ENCODE measurements at places on chromosomes 16 and 17.

DNA sequence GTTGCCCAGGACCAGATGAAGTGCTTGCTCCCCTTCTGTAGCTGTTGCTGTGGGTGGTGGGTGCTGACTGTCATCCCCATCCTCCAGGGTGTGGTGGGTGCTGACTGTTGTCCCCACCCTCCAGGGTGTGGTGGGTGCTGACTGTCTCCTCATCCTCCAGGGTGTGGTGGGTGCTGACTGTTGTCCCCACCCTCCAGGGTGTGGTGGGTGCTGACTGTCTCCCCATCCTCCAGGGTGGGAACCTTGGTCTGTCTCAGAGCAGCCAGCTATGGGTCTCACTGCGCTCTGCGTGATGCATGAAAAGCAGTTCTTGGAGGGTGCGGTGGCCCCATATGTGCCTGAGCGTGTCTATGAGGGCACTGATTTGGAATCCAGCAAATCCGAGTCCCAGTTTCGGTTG is 163.8 kb downstream of the RPTOR start:
- no peak for DNase-seq

- DNase-seq = no peak
These were observed 133.2 kb upstream of the SOX9 start for GRCh38 chr17:71987634-71988033.

GRCh38 chr17:66172691-66173223 is 19.2 kb downstream of the CEP112 start:
- no peak for DNase-seq

DNA sequence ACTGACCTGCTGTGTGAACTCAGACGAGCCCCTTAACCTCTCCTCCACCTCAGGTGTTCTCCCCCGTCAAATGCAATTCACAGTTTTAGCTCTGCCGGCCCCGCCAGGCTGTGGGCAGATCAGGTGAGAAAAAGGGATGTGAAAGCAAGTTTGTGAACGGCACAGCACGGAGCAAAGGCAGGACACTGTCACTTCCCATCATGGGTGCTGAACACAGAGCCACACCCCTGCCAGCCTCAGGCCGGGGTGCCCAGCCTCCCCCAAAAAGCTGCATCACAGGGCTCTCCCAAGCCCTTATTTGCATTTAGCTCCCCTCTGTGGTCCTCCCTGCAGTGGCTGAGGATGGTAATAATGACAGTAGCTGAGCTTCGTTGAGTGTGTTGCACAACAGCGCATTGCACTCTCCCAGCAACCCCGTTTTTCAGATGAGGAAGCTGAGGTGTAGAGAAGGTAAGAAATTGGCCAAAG is 88.8 kb upstream of the TNRC6C start:
- no peak for DNase-seq

DNA sequence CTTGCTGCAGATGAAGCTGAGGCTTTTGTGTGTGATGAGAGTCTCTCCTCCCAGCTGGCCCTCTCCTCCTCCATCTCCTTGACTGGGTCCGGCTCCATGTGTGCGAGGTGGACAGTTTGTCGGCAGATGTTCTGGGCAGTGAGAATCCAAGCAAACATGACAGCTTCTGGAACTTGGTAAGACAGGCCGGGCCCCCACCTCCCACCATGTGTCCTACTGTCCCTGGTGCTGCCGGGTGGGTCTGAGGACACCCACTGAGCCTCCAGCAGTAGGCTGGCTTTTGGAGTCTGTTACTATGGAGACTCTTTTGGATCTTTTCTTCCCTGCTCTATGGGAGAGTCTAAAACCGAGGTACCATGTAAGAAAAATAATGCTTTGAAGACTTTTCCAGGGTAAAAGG is 12.7 kb downstream of the NUP85 start:
- DNase-seq = no peak

DNA sequence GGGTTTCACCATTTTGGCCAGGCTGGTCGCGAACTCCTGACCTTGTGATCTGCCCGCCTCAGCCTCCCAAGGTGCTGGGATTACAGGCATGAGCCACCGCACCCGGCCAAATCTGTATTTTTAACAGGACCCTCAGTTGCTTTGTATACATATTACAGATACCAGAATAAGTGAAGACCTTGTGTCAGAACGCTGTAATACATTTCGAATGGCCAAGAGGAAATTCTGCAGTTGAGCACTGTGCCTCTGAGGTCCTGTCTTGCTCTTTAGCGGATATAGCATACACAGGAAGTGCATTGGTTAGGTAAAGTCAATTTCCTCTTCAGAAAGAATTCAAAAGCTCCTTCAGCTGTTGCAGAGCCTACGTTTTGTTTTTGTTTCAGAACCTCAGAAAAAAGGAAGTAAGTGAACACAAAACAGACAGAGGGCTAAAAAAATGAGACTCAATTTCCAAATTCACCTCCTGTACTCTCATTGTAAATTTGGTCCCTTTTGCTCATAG is 15.7 kb downstream of the CRLF3 start:
- no peak for DNase-seq

DNA sequence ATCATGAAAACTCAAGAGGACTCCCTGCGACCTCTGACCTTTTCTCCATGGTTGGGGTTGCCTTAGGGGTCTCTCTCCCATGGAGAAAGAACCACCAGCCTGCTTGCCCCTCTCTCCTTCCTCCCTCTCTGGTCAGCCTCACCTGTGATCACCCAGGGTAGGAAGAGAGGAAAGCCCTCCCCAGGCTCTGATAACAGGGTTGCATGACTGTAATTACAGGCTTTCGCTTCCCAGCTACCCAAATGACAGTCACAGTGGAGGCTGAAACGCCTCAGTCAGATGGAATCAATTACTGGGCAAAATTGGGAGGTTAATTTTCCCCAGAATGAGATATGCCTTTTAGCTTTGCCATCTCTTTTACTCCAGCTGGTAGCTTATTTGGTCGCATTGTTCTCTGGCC is 265.8 kb upstream of the SOX9 start:
- DNase-seq = no peak

DNA sequence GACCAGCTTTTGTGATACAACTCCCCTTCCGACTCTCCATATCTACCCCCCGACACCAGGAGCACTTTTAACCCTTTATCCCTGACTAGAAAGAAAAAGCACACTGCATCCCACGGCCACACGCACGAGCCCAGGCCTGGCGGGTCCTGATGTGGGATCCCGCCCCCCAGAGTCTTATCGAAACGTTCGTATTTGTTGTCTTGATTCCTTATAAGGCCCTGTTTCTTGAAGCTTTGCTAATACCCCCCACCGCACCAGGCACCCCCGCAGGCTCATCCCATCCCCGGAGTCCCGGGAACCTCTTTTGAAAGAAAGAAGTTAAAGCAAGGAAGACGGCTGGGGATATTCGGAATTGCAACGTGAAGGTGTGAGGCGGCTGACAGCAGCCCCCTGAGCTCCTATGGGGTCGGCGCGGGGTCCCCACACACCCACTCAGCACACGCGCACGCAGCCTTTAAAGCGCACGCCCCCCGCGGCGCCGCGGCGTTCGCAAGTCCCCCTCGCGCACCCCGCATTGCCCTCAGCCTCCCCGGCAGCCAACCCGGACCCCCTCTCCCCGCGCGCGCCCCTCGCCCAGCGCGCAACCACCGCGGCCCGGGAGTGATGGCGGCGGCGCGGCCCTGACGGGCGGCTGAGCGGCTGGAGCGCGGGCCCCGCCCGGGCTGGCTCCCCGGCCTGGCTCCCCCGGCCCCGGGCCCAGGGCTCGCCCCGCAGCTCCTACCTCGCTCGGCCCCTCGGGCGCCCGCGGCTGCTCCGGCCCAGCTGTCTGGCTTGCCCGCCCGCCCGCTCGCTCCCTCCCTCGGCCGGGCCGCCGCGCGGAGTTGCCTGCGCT is 448 bp downstream of the STAT5B start:
- no peak for DNase-seq

DNA sequence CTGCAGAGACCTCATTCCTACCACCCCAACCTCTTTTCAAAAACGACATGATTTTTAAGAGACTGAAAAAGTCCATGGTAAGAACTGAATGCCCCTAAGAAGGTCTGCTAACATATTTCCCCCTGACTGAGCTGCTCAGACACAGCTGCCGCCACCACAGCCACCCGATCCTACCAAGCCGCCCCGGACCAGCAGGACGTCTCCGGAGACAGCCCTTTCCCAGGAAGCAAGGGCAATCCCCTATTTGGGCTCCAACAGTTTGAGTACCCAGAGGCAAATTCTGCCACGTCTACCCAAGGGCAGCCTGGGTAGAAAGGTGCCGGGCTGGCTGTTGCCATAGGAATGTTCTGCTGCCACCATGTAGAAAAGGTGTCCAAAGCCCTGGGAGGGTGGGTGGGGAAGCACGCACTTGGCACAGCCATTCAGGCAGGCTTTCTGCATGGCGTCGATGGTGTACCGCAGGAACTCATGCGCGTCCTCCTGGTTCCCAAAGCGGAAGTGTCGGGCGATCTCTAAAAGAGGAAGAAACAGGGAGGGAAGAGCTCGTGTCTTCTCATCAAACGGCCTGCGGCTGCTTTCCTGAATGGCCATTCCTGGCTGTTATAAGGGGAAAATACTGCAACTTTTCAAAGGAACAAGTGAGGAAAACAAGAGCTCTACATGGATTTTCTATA is 13.6 kb downstream of the USP36 start:
- no peak for DNase-seq

DNA sequence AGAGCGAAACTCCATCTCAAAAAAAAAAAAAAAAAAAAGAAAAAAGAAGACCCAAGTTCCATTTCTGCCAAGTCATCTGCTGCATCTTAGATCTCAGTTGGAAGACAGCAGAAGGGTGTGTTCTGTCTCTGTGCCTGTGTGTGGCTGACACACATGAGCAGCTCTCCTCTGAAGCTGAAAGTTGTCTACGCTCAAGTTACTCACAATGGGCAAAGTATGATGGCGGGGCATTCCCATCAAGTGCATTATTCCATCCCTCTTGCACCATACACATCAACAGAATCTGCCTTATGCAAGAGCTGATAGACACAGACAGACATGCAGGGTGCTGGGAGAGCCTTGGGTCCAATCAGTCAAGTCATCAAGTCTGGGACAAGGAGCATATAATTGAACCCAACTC is 402.2 kb downstream of the XYLT1 start:
- no peak for DNase-seq

- DNase-seq = no peak
These were observed 292.0 kb upstream of the TNRC6C start for GRCh38 chr17:77666462-77666861.

GRCh38 chr17:14302091-14302430 is 1.2 kb downstream of the HS3ST3B1 start:
- DNase-seq = peak; percentile 43

- no peak for DNase-seq
These were observed 908 bp downstream of the COG4 start for GRCh38 chr16:70522216-70523075.

- DNase-seq = no peak
These were observed 21.4 kb downstream of the PITPNM3 start for GRCh38 chr17:6534846-6535514.

- no peak for DNase-seq
These were observed 50.0 kb downstream of the CBFA2T3 start for GRCh38 chr16:88927010-88927409.

- no peak for DNase-seq
These were observed 64.1 kb downstream of the TIMM22 start for GRCh38 chr17:1060991-1061390.

DNA sequence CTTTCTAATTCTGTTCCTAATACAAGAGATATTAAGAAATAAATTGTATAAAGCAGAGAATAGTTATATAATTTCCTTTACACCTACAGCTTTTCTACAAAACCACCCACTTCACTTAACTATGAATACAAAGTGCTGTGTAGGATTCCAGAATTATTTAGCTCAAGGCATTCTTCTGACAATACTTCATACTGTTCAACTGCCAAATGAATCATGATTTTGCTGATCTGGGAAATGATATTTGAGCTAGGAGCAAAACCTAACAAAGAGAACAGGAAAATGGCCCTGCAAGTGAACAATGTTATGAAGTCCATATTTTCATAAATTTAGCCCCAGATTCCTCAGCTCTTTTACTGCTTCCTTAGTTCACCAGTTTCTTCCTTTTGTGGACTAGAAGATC is 12.9 kb downstream of the BBS2 start:
- DNase-seq = no peak

GRCh38 chr17:70736375-70736957 is 567.1 kb downstream of the KCNJ2 start:
- no peak for DNase-seq

DNA sequence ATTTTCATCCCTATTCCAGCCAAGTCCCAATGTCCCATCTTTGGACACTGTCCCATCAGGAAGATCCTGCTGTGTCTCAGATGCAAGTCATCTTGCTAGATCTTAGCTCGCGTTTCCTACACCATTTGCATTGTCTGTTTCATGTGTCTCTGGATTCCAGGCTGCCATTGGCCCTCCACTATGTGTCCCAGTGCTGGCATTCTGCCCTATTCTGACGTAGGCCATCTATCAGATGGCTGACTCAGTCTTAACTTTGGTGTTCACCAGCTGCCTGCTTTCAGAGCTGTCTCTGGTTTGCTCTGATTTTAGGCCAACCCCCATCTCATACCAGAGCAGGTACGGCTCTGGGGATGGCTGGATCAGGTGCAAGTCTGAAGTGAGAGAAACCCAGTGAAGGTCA is 300.9 kb upstream of the ASIC2 start:
- DNase-seq = no peak

- DNase-seq = no peak
These were observed 44.2 kb downstream of the TRIM37 start for GRCh38 chr17:59062509-59062908.

DNA sequence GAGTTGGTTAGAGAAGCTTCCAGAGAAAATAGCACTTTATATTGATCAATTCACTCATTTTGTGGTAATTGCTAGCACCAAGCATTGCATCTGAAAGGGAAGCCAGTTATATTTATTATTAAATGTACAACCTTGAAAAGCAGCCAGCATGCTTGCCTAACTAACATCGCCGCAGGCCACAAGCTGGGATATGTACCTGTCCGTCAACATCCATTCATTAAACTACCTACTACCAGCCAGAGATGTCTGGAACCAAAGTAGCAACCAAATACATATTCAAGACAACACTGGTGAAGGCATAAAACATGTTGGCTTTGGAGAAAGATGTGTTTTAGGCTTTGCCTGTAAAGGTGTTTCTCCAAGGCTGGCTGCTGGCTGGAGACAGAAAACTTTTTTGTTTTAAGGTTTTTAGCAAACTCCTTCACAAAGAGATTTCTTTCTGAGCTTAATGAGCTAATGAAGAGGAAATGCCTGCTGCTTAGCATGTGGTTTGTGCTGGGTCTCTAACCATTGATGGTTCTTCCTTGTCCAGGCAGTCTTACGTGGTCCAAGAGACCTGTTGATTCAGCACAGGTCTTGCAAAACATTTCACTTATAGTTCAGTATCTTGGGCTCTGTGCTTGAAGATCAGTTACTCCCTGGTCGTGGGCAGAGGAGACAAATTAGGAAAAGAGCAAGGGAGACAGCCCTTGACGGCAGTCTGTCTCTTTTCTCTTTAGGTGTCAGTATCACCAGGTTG is 3.1 kb downstream of the ITPRIPL2 start:
- DNase-seq = no peak

DNA sequence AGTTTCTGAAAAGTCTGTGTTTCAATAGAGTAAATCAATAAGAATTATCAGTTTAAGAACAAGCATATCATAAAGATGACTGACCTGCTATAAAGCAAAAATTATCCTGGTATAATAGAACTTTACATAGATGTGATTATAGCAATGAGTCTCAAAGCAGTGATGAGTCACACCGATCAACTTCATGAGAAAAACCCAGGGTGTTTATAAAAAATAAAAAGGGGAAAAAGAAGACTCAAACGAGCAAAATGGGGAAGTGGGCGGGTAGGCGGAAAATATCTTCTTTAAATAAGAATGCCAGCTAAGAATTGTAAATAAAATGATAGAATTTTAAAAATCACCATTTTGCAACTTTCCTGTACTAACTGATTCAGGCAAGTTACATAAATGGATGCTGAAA is 46.8 kb downstream of the BRIP1 start:
- no peak for DNase-seq

All from HuH-7.5 (cell line).